ENCODE measurements at places on chromosomes 3 and 15. TPM values are rescaled to one million over a fixed set of nuclear protein-coding genes. Genes with fewer than 3 reads are reported as not detected.

Gene AGBL1
- total RNA-seq = 0.34 TPM

Gene SLC9C1
- 0.43 TPM for total RNA-seq

DNA sequence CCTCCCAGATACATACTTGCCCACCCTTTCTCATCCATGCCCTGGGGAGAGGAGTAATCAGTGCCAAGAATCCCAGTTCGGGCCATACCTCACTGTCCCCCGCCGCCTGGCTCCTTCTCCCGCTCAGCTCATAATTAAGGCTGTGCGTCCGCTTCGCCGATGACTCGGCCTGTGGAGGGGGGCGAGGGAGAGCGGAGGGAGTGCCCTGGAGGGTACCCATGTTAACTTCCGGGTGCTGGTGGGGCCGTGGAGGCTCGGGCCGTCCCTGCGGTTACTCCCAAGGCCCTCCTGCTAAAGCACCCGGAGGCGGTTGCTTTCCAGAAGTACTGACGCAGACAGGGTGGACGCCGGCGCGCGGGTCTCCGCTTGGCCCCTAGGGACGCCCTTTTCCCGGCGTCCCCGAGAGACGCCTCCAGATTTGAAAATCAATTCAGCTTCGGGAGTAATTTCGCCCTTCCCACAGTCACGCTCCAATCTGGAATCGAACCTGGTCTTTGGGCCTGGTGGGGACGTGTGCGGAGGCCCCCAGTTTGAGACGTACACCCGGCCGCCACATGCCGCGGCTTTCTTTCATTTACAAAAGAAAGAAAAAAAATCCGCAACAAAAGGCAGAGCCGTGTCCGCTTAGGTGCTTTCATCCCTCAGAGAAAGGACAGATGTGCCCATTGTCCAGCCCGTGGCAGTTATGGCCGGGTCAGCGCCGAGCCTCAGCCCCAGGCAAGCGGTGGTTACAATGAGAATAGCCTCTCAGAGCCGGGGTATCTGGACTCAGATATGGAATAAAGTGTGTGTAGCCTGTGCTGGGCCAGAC lies 1.0 kb upstream of the ONECUT1 start:
- DNase-seq = no peak

GRCh38 chr3:16864610-16865313 lies 20.0 kb upstream of the PLCL2 start:
- DNase-seq = no peak

DNA sequence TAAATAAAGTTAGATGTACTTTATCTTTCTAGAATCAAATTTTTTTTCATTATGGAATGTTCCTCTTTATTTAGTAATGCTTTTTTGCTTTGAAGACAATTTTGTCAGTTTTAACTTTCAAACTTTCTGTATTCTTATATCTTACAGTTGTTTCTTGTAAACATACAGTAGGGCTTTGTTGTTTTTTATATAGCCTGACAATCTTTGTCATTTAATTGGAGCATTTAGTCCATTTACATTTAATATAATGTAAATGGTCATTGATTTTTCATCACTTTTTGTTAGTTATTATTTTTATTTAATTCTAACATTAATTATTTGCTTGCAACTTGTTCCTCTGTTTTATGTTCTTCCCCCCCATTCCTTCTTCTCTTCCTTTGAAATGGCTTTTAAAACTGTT lies 55.4 kb upstream of the RNU6-1 start:
- DNase-seq = no peak

GRCh38 chr15:25368850-25369249 lies 70.0 kb downstream of the UBE3A start:
- DNase-seq = no peak
